Activated T-helper 2 cell treated with anti-CD3 and anti-CD28 coated beads, Interferon-gamma antibody, Interleukin-2, Interleukin-4, amounts not matched to agents 10 μg/mL and 5 μg/mL and 100 μg/mL, durations not matched to agents 14 hours and 24 hours and 36 hours (primary cell): ENCODE measurements at places on chromosomes 1 and 21.

DNA sequence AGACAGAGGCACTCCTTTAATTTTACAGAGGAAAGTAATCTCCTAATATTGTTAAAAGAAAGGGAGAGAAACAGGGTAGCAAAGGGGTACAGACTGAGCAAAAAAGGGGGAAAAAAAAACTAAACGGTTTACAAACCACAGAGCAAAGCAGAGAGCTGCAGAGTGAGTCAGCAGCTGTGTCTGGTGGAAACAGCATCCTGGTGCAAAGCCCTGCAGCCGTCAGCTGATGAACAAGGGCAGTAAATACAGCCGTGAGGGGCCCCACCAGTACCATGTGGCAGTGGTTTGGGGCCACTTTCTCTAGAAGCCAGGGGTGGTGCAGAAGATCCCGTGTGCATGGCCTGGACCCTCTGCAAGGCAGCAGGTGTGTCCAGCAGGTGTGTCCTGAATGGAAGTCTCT is 111.3 kb downstream of the ERG start:
- peak; percentile 13 for DNase-seq

GRCh38 chr1:76291737-76292136 is 217.2 kb downstream of the ST6GALNAC3 start:
- no peak for DNase-seq

- no peak for DNase-seq
These were observed 241.7 kb downstream of the SETD4 start for GRCh38 chr21:35818597-35818996.

GRCh38 chr1:114113411-114114184 is 40.1 kb downstream of the SYT6 start:
- no peak for DNase-seq

GRCh38 chr1:86155807-86156565 is 586 bp downstream of the COL24A1 start:
- no peak for DNase-seq

GRCh38 chr21:43923391-43923790 is 58.4 kb downstream of the AGPAT3 start:
- no peak for DNase-seq

- no peak for DNase-seq
These were observed 116.5 kb downstream of the C1orf21 start for GRCh38 chr1:184503221-184503749.

DNA sequence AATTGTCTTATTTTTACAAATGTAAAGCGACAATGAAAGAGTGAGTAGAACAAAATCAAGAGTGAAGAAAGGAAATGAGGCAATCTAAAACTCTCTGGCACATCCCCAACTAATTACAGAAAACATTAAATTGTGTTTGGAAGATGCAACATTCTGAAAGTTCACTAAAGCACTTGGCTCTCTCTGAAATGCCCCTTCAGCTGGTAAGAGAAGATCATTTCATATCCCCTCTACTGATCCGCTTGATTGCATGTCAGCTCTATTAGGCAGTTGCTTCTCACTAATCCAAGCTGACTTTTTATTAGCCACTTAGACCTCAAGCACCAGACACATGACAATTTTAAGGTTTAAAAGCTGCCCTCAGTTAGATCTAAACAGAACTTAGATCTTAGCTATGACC is 262.8 kb upstream of the PRMT6 start:
- no peak for DNase-seq

- DNase-seq: no peak
These were observed 146.4 kb upstream of the COL11A1 start for GRCh38 chr1:103254691-103255090.

DNA sequence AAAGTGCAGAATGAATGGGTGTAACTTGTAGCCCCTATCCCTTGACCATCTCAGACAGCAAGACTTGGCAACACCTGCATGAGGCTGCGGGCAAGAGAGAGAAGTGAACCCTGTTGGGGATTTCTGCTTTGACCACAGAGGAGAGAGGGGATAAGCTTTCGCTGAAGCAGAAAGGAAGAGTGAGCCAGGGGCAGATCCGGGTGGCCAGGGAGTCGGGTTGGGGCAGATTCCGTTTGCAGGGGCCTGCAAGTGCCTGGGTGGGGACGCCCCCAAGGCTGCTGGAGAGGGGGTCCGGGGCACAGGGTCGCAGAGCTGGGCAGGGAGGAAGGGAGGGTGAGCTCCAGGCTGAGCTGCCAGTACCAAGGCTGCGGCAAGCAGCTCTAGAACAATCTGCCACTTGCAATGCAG is 25.3 kb upstream of the PIK3CD start:
- peak; percentile 30 for DNase-seq

DNA sequence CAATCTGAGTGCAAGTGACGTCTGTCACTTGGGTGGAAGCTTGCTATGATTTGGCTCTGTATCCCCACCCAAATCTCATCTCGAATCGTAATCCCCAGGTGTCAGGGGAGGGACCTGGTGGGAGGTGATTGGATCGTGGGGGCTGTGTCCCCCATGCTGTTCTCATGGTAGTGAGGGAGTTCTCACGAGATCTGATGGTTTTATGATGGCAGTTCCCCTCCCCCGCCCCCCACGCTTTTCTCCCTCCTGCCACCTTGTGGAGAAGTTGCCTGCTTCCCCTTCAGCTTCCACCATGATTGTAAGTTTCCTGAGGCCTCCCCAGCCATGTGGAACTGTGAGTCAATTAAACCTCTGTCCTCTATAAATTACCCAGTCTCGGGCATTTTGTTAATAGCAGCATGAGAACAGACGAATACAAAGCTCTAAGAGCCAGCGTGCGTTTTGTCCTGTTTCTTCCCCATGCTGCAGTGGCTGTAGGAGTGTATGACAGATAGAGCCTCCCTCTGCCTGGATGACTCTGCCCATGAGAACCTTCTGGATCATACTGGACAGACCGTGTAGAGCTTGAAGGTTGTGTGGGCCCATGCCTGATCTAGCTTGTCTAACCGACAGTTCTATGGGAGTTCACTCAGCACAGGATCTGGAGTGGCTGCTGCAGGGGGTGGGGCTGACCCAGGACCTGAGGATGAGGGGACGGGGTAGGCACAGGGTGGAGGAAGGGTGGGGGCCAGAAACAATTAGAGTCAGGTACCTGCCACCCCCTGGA is 139.7 kb upstream of the ERRFI1 start:
- DNase-seq: no peak

DNA sequence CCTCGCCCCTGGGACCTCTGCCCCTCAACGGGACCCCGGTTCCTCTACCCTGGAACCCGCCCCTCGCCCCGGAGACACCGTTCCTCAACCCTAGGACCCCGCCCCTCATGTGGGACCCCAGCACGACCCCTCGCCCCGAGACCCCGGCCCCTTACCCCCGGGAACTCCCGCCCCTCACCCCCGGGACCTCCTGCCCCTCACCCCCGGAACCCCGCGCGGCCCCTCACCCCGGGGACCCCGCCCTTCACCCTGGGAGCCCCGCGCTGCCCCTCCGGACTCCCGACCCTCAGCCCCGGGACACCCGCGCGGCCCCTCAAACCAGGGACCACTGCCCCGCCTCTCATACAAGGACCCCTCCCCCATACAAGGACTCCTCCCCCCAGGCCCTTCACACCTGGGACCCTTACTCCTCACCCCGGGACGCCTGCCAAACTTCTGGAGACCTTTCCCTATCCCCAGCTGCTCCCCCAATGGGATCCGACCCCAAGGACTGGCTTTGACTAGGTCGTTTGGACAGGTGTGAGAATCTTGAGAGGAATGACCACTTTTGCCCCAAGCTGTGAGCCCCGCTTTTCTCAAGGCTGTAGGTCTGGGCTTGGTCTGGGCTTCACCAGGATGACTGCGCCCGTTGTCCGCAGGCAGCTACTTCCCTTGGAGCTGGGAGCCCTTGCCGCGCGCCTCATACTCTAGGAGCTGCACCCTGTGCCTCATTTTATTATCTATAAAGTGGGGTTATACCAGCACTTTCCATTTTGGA is 843 bp downstream of the DIP2A start:
- DNase-seq: no peak

GRCh38 chr1:37660664-37661063 is 26.0 kb upstream of the RSPO1 start:
- DNase-seq: no peak

DNA sequence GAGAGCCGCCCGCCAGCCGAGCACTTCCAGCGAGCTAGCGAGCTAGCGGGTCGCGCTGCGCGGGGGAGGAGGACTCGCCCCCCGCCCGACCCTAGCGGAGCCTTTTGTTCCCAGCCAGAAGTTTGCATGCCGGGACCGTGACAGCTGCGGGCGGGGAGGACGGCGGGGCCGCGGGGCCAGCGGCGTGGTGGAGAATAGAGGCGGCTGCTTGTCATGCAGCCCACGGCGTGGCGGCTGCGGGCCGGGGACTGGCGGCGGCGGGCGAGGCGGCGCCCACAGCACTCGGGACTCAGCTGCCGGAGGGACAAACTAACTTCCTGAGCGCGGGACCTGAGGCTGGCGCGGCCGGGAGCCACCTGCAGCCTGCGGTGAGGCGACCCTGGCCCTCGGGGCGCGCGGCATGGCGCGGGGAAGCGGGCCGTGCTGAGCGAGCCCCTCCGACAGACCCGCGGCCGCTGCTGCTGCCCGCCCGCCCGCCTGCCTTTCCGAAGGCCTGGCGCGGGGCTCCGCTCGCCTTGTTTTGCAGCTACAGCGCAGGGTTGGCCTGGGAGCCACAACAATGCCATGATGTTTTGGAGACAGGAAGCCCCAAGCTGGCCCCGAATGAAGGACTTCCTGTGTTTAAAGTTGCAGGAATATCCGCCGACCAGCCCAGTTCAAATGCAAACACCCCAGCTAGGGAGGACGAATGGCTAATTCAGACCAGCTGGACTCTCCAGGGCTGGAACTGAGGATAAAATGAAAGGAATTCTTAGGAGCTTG is 82.2 kb upstream of the BMP8A start:
- DNase-seq: no peak

DNA sequence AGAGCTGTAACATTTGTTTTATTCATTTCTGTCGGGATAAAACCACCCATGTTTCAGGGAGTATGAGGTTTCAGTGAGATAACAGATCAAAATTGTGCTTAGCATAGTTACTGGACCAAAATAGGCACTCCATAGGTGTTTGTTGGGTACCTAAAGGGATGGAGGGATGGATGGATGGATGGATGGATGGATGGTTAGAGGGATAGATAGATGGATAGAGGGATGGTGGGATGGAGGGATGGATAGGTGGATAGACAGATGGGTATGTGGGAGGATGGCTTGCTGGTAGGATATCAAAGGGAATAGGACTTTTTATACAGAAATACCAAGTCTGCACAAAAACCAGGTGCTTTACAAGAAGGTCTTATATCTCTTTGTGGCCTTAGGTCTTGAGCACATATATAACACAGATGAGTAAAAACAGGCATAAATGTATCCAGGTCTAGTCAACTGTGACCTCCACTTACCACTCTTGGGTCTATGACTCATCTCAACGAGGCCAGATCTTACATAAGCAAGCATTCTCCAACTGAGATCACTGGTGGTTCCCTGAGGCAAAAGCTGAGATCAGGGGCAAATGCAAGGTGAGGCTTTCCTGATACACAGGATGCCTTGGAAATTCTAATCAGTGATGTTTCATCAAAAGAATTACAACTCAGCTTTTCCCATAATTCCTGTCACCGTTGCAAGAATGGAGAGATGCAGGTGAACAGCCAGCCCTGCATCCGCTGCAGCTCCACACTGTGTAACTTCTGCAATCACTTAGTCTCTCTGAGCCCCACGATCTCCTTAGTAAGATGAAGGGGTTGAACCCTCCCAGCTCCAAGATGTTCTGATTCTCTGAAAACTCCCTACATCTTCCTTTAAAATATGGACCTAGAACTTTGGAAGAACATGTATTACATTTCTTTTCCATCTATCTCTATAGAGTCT is 32.0 kb downstream of the PTAFR start:
- DNase-seq: no peak

GRCh38 chr1:212283741-212284140 is 1.5 kb upstream of the PPP2R5A start:
- DNase-seq: no peak

DNA sequence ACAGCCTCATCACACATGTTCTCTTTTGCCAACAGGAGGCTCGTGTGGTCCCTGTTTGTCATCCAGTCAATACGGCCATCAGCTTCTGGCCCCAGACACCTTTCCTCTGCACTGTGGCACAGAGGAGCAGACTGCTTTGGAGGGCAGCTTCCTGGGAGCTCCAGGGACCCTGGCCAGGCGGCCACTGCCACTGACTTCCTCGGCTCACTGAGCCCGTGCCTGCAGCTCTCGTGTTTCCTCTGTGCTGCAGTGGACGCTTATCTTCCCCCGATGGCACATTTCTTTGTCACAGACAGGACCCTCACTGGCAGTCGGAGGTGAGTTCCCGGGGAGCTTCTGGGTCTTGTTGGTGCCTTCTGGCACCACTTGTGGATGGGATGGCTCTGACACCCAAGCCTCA is 67.0 kb upstream of the DIRAS3 start:
- DNase-seq: no peak

DNA sequence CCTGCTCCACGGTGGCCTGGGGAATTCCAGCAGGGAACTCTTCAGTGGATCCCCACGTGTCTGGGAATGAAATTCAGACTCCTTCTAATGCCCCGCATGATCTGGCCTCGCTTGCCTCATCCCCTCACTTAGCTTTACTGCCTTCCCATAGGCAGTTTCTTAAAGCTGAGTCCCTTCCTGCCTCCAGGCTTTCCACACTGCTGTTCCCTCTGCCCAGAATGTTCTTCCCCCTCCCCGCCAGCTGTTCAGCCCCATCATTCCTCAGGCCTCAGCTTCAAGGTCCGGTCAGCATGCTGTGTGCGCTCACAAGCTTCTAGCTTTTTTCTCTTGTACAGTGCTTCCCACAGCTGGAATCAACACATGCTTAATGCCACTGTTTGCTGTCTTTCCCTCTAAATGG is 54.9 kb upstream of the WASF2 start:
- DNase-seq: no peak

DNA sequence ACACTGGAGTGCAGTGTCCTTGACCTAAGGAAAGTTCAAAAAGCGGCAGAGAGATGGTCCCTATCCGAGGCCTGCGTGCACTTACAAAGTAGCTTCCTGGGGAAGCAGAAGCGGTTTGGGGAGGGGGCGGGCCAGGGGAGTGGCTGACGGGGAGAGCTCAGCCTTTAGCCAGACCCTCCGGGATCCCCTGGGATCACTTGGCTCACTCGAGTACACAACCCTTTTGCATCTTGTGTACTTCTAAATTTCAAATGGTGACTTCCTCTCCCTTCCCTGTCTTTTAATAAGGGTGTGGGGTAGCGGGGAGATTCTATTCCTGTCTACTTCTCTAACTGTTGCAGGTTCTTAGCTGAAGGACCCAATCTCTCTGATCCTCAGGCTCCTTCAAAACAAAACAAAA is 18.1 kb upstream of the SNX27 start:
- no peak for DNase-seq

DNA sequence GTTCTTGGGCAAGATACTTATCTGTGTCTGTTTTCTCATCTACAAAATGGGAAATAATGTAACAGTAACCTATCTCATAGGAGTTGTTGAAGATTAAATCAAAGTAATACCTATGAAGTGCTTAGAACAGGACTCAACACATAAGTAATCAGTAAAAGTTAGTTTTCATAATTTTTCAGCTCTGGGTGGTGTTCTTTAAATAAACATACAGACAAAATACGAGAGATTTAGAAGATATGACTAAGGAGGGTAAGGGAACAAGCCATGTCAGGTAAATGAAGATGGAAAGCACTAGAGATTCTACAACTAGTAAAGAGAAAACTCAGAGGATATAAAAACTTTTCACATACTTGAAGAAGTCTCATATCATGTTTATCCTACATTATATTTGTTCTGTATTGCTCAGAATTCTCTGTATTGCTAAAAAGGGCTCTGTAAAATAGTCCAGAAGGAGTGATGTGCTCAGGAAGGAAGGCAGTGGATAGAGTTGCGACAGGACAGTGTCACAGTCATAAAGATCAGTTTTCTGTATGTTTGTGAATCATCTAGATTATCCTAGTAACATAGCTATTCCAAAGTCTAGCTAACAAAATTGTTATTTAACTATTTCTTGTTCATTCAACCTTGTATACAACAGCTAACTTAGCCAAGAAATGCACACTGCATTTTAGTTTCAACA is 16.0 kb downstream of the LIN9 start:
- DNase-seq: no peak
